ENCODE measurements at places on chromosomes 7 and 10. TPM values are rescaled to one million over a fixed set of nuclear protein-coding genes. Genes with fewer than 3 reads are reported as not detected.

The EBLN1 gene
- total RNA-seq = 0.19 TPM

The ASB10 gene
- total RNA-seq = not detected

The VSIR gene
- total RNA-seq = 32.7 TPM

The GSAP gene
- total RNA-seq = 3.0 TPM

The INHBA gene
- total RNA-seq = 0.78 TPM

The TMEM72 gene
- total RNA-seq = not detected

The AMZ1 gene
- total RNA-seq = not detected

The CCL26 gene
- 7.8 TPM for total RNA-seq

The STEAP2 gene
- 5.4 TPM for total RNA-seq

The IGFBP1 gene
- total RNA-seq = 29.5 TPM

The GNAT3 gene
- total RNA-seq = not detected

The C7orf57 gene
- total RNA-seq = 0.25 TPM

The GIMAP8 gene
- not detected for total RNA-seq

The LRIT1 gene
- total RNA-seq = not detected

The SLC13A4 gene
- total RNA-seq = not detected

The SFXN4 gene
- 46.0 TPM for total RNA-seq

The SNX10 gene
- 4.3 TPM for total RNA-seq

The CYP3A4 gene
- not detected for total RNA-seq

The SLC13A1 gene
- total RNA-seq = not detected

The C10orf62 gene
- total RNA-seq = not detected

The PGAM2 gene
- total RNA-seq = not detected

The BAMBI gene
- total RNA-seq = 18.9 TPM

The MRLN gene
- total RNA-seq = not detected

The IRF5 gene
- 12.8 TPM for total RNA-seq

The ACSL5 gene
- total RNA-seq = 0.13 TPM

The CYP2W1 gene
- total RNA-seq = 0.03 TPM

The VSTM2A gene
- total RNA-seq = not detected

The PRPS1L1 gene
- total RNA-seq = not detected

The CRHR2 gene
- total RNA-seq = not detected

The ZNF25 gene
- 2.7 TPM for total RNA-seq

The SCD gene
- 206 TPM for total RNA-seq

The CHAT gene
- total RNA-seq = not detected

The VPS37D gene
- total RNA-seq = 5.5 TPM

The OR2A14 gene
- total RNA-seq = not detected

The TAS2R4 gene
- 0.33 TPM for total RNA-seq

The LIPM gene
- not detected for total RNA-seq

The ARHGAP12 gene
- total RNA-seq = 23.5 TPM

The H2BK1 gene
- total RNA-seq = not detected

The OPN1SW gene
- not detected for total RNA-seq

The KCNH2 gene
- 0.51 TPM for total RNA-seq

The EIF5AL1 gene
- total RNA-seq = 2.3 TPM

The INTS15 gene
- total RNA-seq = 28.1 TPM

The PDCD4 gene
- 34.0 TPM for total RNA-seq

The MTURN gene
- 3.3 TPM for total RNA-seq

The RNF133 gene
- not detected for total RNA-seq

The SYT15B gene
- total RNA-seq = 3.6 TPM

The CACNA2D1 gene
- total RNA-seq = 5.4 TPM

All from A549 treated with DMSO at 1 μM for 4 hours (cell line).